Sciatic nerve (tissue), 2 donors: ENCODE measurements at places on chromosomes 6 and 20.
A peak's percentile ranks its signal among the peaks of the same experiment; 100 is the strongest.

- peak; percentile 65 for DNase-seq
Measured at GRCh38 chr20:6768228-6769140, 998 bp downstream of the BMP2 start.

- DNase-seq = no peak
Measured at GRCh38 chr6:36771145-36771544, 68.1 kb downstream of the CPNE5 start.

- DNase-seq = no peak
Measured at GRCh38 chr6:106339334-106340029, 13.9 kb upstream of the ATG5 start.

GRCh38 chr20:24455081-24455480 lies 14.3 kb upstream of the SYNDIG1 start:
- DNase-seq = no peak
